ENCODE measurements at places on chromosomes 11 and 22. TPM values are rescaled to one million over a fixed set of nuclear protein-coding genes. Genes with fewer than 3 reads are reported as not detected.

Gene USP2
- total RNA-seq, result 4.8 TPM

DNA sequence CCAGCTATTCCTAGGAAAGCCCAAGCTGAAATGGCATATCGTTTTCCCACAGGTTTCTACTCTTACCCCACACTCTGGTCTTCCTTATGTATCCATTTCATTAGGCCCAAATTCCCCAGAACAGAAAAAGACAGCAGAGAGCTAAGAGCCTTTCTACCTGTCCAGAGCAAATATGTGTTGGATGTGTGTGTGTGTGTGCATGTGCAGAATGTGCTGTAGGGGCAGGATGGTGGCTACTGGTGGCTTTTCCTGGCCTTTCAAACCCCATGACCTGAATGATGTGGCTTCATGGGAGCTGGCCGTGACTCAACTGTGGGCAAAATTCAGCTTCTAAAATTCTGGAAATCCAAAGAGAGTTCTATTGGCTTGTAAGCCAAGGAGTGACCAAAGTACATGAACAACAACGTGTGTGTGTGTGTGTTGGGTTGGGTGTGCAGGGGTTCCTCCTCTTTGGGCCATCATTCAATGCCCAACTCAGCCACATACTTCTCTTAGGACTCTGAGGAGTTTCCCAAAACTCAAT, 421.4 kb upstream of the CADM1 start:
- no peak for DNase-seq

Gene PAX6
- not detected for total RNA-seq

DNA sequence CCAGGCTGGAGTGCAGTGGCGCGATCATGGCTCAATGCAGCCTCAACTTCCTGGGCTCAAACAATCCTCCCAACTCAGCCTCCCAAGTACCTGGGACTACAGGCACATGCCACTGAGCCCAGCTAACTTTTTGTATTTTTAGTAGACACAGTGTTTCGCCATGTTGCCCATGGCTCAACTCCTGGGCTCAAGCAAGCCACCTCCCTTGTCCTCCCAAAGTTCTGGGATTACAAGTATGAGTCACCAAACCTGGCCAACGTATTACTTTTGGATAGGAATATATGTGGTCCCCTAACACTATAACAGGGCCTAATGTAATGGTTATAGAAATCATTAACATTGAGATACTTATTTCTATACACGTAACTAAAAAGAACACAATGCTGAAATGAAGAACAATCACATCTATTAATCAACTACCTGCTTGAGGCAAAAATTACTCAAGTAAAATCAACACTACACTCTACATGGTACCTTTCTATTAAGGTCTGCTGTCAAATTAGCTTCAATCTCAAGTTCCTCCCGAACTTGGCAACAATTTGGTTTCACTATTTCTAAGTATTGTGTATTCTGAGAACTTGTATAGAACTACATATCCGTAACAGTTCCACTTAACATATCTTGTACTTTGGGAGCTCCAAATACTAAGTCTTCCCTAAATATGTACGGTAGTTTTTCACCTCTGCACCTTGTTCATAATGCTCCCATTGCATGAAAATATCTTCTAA, 124.9 kb downstream of the FCHSD2 start:
- DNase-seq, result no peak

DNA sequence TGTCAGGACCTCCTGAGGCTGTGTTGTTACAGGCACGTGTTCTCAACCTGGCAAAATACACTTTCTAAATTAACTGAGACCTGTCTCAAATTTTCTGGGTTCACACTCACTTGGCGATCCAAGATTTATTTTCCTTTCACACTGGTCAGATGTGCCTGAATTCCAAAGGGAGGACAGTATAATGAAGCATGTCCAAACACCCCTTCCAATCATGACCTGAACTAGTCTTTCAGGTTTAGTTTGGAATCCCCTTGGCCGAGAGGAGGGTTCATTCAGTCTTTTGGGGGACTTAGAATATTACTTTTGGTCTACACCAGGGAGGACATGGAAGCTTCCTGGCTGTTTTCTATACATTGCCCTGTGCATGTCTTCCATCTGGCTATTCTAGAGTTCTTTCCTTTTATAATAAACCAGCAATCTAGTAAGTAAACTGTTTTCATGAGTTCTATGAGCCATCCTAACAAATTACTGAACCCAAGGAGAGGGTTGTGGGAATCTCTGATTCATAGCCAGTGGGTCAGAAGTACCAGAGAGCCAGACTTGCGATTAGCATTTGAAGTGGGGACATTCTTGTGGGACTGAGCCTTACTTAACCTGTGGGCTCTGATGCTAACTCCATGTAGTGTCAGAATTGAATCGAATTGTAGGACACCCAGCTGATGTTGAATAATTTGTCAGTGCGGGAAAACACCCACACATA, 14.8 kb upstream of the TMEM216 start:
- DNase-seq, result no peak

Gene TEX54
- total RNA-seq, result not detected

- DNase-seq, result peak; percentile 56
Measured at GRCh38 chr22:40176921-40177737, 596 bp upstream of the TNRC6B start.

- no peak for DNase-seq
Measured at GRCh38 chr11:118200497-118200896, 24.1 kb upstream of the SCN2B start.

Gene FREY1
- 0.70 TPM for total RNA-seq

GRCh38 chr11:111718436-111718835, 47.8 kb downstream of the PPP2R1B start:
- no peak for DNase-seq

- no peak for DNase-seq
Measured at GRCh38 chr11:14345668-14346067, 13.3 kb downstream of the RRAS2 start.

Gene DLG2
- total RNA-seq, result 19.5 TPM

Gene CREB3L1
- total RNA-seq, result 39.6 TPM

- no peak for DNase-seq
Measured at GRCh38 chr11:35967042-35967441, 23.2 kb downstream of the LDLRAD3 start.

DNA sequence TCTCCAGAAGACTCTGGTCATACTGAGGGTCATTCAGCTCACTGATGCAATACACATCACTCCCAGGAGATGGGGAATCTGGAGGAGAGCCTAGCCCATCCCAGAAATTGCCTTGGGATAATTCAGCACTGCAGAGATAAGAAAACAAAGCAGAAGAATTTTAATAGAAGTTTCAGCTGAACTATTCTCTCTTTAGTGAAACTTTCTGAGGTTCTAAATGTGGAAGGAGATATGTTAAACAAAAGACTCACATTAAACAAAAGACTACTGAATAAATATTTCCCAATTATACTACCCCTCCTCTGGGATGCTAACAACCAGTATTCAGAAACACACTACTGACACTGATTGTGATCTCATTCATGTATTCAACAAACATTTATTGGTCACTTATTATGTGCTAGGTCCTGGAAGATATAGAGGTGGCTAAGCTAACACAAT, 47.8 kb downstream of the C2CD3 start:
- no peak for DNase-seq

Gene OR8G1
- not detected for total RNA-seq

Gene SLC29A2
- 13.0 TPM for total RNA-seq

Gene GSTT2B
- total RNA-seq, result 6.9 TPM

GRCh38 chr22:29755889-29756288, 10.9 kb downstream of the ZMAT5 start:
- DNase-seq, result no peak

Gene LRRC74B
- not detected for total RNA-seq

Gene CD6
- 4.2 TPM for total RNA-seq

Gene LRRC10B
- total RNA-seq, result 0.89 TPM

Gene TRPT1
- 49.4 TPM for total RNA-seq

DNA sequence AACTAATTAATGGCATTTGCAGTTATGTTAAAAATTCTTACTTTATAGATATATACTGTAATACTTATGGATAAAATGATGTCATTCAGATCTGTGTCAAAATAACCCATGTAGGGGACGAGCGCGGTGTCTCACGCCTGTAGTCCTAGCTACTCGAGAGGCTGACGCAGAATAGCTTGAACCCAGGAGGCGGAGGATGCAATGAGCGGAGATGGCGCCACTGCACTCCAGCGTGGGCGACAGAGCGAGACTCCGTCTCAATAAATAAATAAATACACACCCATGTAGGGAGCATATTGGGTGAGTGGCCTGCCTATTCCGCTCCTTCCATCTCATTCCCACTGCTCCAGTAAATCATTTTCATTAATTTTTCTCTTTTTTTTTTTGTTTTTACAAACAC, 7.1 kb downstream of the SNU13 start:
- no peak for DNase-seq

Gene LMNTD2
- 8.8 TPM for total RNA-seq

Gene DCPS
- 23.2 TPM for total RNA-seq

Gene CNGA4
- total RNA-seq, result 0.26 TPM

DNA sequence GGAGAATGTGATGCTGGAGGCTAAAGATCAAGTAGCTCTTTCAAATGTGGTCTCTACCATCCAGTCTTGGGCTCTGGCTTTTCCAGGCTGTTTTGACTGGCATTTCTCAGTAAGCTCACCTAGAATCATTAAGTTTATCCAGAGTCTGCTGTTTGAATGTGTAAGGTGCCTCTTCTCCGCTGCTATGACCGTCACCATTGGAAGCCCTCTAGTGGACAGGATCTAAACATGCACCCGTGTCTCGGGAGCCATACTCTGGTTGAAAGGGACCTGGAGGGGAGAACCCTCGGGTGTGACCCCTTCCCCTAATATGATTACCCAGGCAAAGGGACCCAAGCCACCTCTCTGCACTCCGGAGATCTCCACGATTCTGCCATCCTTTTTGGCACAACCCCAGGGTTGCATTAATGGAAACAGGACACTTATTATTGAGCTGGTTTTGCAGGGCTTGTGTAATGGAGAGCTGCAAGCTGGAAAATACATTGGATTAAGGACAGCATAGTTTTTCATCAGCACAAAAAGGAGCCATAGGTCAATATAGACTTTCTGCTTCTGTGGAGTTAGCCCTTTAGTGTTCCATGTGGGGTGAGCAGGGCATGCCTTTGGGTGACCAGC, 191.0 kb upstream of the LARGE1 start:
- DNase-seq, result peak; percentile 48

Gene SGSM1
- 10.6 TPM for total RNA-seq

DNA sequence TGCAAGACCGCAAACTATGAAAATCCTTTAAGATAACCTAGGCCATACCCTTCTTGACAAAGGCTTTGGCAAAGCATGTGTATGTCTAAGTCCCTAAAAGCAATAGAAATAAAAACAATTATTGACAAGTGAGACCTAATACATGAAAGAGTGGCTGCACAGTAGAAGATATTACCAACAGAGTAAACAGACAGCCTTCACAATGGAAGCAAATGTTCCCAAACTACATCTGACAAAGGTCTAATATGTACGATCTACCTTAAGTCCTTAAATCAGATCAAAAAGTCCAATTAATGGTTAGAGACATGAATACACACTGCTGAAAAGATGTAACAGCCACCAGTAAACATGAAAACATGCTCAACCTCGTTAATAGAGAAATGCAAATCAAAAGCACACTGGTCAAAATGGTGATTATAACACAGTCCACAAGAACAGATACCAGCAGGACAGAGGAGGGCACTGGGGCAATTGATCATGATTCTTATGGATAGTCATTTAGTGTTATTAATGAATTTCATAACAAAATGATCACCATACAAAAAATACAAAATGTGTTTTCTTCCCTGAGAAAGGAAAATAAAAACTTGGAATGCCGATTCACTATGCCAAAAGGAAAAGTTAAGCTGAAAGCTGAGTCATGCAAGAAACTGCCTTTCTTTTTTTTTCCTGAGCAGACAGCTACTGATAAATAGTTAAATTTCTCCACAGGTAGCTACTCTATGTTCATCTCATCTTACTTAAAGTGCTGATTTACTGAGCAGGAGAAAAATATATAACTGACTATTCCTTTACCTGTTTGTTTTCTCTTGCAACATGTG, 102.6 kb upstream of the VPREB1 start:
- DNase-seq, result no peak

DNA sequence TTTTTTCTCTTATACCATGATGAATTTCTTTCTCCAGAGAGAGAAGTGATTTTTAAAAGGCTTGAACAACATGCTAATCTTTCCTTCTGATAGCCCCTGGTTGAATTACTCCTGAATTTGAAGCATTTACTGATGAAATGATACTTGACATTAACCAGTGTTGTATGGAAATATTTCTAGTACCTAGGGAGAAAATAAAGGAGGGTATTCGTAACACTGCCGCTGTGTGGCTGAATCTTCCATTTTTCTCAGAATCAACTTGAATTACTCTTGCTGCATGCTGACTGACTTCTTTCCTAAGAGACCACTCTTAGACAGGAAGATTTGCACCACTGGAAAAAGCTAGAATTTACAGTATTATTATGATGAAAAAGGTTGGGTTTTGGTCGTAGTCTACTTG, 118.3 kb downstream of the FAT3 start:
- no peak for DNase-seq

- DNase-seq, result no peak
Measured at GRCh38 chr11:44596525-44597276, 31.2 kb downstream of the CD82 start.

Gene COPB1
- 87.2 TPM for total RNA-seq

Gene ARHGAP20
- total RNA-seq, result 6.5 TPM

Gene FLRT1
- 0.13 TPM for total RNA-seq

GRCh38 chr11:64867748-64868462, 10.5 kb downstream of the EHD1 start:
- DNase-seq, result no peak

Gene IFITM1
- total RNA-seq, result 150 TPM

DNA sequence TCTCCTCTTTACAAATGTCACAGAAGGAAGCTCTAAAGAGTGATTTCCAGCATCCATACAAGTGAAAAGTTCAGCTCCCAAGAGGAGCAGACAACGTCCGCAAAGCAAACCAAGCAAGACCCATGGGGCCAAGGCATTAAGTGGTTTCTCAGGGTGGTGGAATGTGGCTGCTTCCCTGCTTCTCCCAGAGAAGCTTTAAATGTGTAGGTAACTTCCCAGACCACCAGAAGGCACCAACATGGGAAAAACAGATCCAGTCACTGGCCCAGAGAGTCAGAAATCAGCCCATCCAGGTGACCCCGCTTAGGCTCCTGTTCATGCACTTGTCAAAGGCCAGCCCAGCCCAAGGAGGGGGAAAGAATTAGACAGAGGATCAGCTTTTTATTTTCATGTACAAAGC, 13.3 kb upstream of the PHF21A start:
- DNase-seq, result no peak

Gene C11orf52
- 8.5 TPM for total RNA-seq

Gene SNRPD3
- total RNA-seq, result 88.7 TPM

GRCh38 chr11:118895093-118896039, 11.7 kb downstream of the CXCR5 start:
- no peak for DNase-seq

DNA sequence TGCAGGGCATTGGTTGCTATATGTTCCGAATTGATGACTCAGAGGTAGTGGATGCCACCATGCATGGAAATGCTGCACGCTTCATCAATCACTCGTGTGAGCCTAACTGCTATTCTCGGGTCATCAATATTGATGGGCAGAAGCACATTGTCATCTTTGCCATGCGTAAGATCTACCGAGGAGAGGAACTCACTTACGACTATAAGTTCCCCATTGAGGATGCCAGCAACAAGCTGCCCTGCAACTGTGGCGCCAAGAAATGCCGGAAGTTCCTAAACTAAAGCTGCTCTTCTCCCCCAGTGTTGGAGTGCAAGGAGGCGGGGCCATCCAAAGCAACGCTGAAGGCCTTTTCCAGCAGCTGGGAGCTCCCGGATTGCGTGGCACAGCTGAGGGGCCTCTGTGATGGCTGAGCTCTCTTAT, 5.4 kb upstream of the TTC36 start:
- DNase-seq, result no peak

Data from ureter (tissue), 1 donor.